ENCODE measurements at places on chromosomes 7 and 10. TPM values are rescaled to one million over a fixed set of nuclear protein-coding genes. Genes with fewer than 3 reads are reported as not detected.
A peak's percentile ranks its signal among the peaks of the same experiment; 100 is the strongest.

Gene SKIDA1
- total RNA-seq, result 0.56 TPM

Gene PRKCQ
- under 0.01 TPM for total RNA-seq

Gene CHRM2
- 144 TPM for total RNA-seq

- DNase-seq, result peak; percentile 32
- H3K27ac ChIP-seq, result no peak overlapping the region
- H3K36me3 ChIP-seq, result no peaks in the 10 kb centered on the region
These were observed 285.5 kb upstream of the IGFBP3 start for GRCh38 chr7:46206476-46207060.

DNA sequence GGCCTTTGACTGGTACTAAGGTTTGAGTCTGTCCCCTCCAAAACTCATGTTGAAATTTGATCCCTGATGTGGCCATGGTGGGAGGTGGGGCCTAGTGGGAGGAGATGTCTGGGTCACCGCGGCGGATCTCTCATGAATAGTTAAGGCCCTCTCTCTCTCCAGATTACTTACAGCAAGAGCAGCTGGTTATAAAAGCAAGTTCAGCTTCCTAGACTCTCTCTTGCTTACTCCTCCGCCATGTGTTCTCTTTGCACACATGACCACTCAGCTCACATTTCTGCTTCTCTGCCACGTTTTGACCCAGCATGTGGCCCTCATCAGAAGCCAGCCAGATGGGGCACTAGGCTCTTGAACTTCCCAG lies 29.9 kb upstream of the ZMIZ1 start:
- no peaks in the 10 kb centered on the region for H3K4me1 ChIP-seq
- DNase-seq, result peak; percentile 32
- no peak overlapping the region for H3K4me3 ChIP-seq

Gene RAPGEF5
- 0.28 TPM for total RNA-seq

GRCh38 chr7:539731-540411 lies 20.2 kb upstream of the PDGFA start:
- no peaks in the 10 kb centered on the region for H3K36me3 ChIP-seq
- peak overlapping the region; percentile 36 for H3K27ac ChIP-seq
- DNase-seq, result peak; percentile 49
- H3K4me3 ChIP-seq, result no peak overlapping the region

Gene IQUB
- total RNA-seq, result 0.18 TPM

DNA sequence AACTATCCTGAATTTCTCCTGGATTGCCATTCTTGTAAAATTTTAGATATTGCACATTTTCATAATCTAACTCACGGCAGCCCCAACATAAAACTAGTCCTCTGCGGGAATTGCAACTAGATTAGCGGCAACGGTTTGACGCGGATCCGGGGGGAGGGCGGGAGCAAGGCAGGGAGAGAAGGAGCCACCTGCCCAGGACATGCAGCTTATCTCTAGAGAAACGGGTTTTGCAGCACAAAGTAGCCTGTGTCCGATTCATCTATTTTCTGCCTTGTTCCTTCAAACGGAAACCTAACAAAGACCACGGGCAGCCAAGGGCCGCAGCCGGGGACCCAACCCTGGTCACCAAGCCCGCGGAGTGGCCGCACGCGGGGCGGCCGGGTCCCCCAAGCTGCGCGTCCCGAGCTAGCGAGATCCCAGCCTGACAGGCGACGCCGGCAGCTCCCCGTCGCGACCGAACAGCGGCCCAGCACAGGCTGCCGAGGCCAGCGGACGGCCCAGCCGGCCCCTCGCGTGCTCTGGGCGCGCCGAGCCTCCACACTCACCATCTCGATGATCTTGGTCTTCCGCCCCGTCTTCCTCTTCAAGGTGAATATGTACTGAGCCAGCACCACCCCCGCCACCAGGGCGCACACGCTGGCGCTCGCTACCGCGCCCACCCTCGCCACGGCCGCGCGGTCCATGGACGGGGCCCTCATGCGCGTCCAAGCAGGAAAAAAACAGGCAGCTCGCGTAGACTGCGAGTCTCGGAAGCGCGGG lies at the start of gene NT5C3A:
Gene NT5C3A, minus strand, starts transcription at position 754 of the 759 bp plus-strand sequence. Its CDS starts 71 bp downstream, at position 683.
- H3K36me3 ChIP-seq, result no peaks in the 10 kb centered on the region
- peak within 1 kb of the TSS; percentile 72 for H3K4me3 ChIP-seq
- DNase-seq, result no peak

- DNase-seq, result no peak
- H3K4me3 ChIP-seq, result no peak overlapping the region
- H3K36me3 ChIP-seq, result no peaks in the 10 kb centered on the region
- H3K4me1 ChIP-seq, result no peaks in the 10 kb centered on the region
- H3K27me3 ChIP-seq, result no peaks in the 10 kb centered on the region
These were observed 230.5 kb downstream of the TCF7L2 start for GRCh38 chr10:113180401-113181154.

Gene HMX3
- total RNA-seq, result not detected

- H3K4me1 ChIP-seq, result peaks cover 30% of the 10 kb centered on the region
- DNase-seq, result peak; percentile 29
- peak overlapping the region; percentile 72 for H3K27ac ChIP-seq
- no peak overlapping the region for H3K4me3 ChIP-seq
- H3K36me3 ChIP-seq, result peaks cover 32% of the 10 kb centered on the region
These were observed 30.4 kb upstream of the PPIF start for GRCh38 chr10:79316671-79317431.

Gene SEMA3E
- total RNA-seq, result 1.1 TPM

DNA sequence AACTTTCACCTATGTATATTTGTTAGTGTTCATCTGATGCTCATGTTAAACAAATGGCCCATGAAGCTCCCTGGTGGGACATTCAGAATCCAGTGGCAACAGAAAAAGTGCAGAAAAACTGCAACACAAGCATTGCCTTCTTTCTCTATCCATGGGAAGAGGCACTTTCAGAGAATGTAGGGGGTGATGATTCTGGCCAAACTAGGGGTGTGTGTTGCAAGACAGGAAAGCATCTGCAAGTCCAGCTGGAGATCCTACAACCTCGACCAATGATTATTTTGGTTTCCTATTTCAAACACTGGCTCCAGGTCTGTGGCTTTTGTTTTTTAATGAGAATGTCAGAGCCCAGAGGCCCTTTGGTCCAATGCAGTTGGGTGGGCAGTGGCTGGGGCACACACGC lies 198.7 kb downstream of the CXCL12 start:
- DNase-seq, result peak; percentile 83
- H3K4me1 ChIP-seq, result peaks cover 4% of the 10 kb centered on the region
- no peaks in the 10 kb centered on the region for H3K36me3 ChIP-seq

GRCh38 chr10:124564881-124565280 lies 103.3 kb downstream of the LHPP start:
- no peaks in the 10 kb centered on the region for H3K4me1 ChIP-seq
- no peak for DNase-seq
- H3K27me3 ChIP-seq, result peaks cover 18% of the 10 kb centered on the region
- no peaks in the 10 kb centered on the region for H3K36me3 ChIP-seq
- no peak overlapping the region for H3K4me3 ChIP-seq

GRCh38 chr10:74071157-74071556 lies 73.2 kb downstream of the VCL start:
- peaks cover 30% of the 10 kb centered on the region for H3K36me3 ChIP-seq
- H3K4me3 ChIP-seq, result no peak overlapping the region
- H3K4me1 ChIP-seq, result peaks cover 18% of the 10 kb centered on the region
- no peaks in the 10 kb centered on the region for H3K27me3 ChIP-seq
- H3K27ac ChIP-seq, result no peak overlapping the region
- peak; percentile 92 for DNase-seq

- H3K4me1 ChIP-seq, result peaks cover 3% of the 10 kb centered on the region
- H3K27ac ChIP-seq, result no peak overlapping the region
- DNase-seq, result no peak
- H3K27me3 ChIP-seq, result no peaks in the 10 kb centered on the region
- no peaks in the 10 kb centered on the region for H3K36me3 ChIP-seq
- no peak overlapping the region for H3K4me3 ChIP-seq
These were observed 88.1 kb upstream of the NRP1 start for GRCh38 chr10:33422471-33423153.

DNA sequence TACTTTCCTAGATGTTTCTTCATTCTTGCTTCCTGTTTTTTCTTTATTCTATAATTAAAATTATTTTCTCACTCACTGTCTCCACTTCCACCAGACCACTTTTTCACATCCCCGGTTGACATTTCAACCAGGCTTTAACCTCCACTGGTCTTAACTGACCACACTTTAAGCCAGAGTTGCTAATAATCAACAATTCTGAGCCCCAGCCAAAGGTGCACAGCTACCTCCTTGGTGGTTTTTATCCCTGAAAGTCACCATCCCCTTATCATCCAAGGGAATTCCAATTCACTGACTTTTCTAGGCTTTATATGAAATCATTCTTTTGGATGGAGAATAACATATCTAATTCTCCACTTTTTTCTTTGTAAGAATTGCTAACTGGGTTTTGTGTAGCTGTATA lies 138.9 kb downstream of the FRMD4A start:
- no peak overlapping the region for H3K4me3 ChIP-seq
- no peak overlapping the region for H3K27ac ChIP-seq
- no peak for DNase-seq
- H3K27me3 ChIP-seq, result peaks cover 28% of the 10 kb centered on the region
- H3K4me1 ChIP-seq, result no peaks in the 10 kb centered on the region
- no peaks in the 10 kb centered on the region for H3K36me3 ChIP-seq

Gene PKD2L1
- not detected for total RNA-seq

- H3K27ac ChIP-seq, result no peak overlapping the region
- H3K4me3 ChIP-seq, result no peak overlapping the region
- H3K4me1 ChIP-seq, result no peaks in the 10 kb centered on the region
- no peak for DNase-seq
- no peaks in the 10 kb centered on the region for H3K27me3 ChIP-seq
These were observed 502.8 kb downstream of the SORCS1 start for GRCh38 chr10:106661767-106662140.

- no peaks in the 10 kb centered on the region for H3K36me3 ChIP-seq
- peaks cover 8% of the 10 kb centered on the region for H3K27me3 ChIP-seq
- no peak for DNase-seq
- no peak overlapping the region for H3K27ac ChIP-seq
- H3K4me1 ChIP-seq, result no peaks in the 10 kb centered on the region
These were observed 58.6 kb downstream of the ASAH2B start for GRCh38 chr10:50798297-50798696.

GRCh38 chr7:130095812-130096211 lies 25.5 kb downstream of the KLHDC10 start:
- peak; percentile 80 for DNase-seq
- H3K4me1 ChIP-seq, result 0 out of 2 replicates have a peak, but pooled peaks cover 1% of the 10 kb centered on the region
- H3K27me3 ChIP-seq, result no peaks in the 10 kb centered on the region
- H3K27ac ChIP-seq, result no peak overlapping the region
- H3K4me3 ChIP-seq, result no peak overlapping the region
- H3K36me3 ChIP-seq, result peaks cover 2% of the 10 kb centered on the region

DNA sequence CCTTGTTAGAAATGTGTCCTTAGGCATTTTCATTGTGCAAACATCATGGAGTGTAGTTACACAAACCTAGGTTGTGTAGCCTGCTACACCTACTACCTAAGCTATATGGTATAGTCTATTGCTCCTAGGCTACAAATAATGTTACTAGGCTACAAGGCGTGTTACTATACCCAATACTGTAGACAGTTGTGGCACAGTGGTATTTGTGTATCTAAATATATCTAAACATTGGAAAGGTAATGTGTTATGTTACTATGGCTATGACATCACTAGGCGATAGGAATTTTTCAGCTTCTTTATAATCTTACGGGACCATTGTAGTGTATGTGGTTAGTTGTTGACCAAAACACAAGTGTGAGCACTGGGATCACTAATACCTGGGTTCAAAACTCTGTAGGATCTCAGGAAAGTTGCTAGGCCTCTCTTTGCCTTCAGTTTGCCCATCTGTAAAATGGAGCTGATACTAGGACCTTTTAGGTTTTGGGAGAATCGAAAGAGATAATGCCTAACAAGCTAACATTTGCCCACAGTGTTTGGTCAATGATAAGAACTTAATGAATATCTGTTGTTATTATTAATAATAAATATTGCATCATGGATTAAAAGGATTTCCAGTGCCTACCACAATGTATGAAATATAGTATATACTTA lies 2.7 kb downstream of the BICC1 start:
- no peaks in the 10 kb centered on the region for H3K27me3 ChIP-seq
- H3K36me3 ChIP-seq, result no peaks in the 10 kb centered on the region
- no peak for DNase-seq
- peaks cover 12% of the 10 kb centered on the region for H3K4me1 ChIP-seq

DNA sequence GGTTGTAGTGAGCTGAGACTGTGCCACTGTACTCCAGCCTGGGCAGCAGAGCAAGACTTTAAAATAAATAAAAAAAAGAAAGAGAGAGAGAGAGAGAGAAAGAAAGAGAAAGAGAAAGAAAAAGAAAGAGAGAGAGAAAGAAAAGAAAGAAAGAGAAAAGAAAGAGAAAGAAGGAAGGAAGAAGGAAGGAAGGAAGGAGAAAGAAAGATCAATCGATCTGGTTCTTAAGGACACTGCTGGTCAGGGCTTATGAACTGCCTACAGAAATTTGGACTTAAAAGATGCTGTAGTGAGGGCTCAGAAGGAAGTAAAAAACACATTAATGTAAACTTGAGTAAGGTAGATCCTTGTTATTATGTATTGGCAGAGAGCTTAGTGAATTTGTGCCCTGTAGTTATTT lies 62.4 kb downstream of the COPG2 start:
- no peaks in the 10 kb centered on the region for H3K4me1 ChIP-seq
- H3K27ac ChIP-seq, result no peak overlapping the region
- H3K4me3 ChIP-seq, result no peak overlapping the region
- no peak for DNase-seq
- peaks cover 5% of the 10 kb centered on the region for H3K36me3 ChIP-seq

DNA sequence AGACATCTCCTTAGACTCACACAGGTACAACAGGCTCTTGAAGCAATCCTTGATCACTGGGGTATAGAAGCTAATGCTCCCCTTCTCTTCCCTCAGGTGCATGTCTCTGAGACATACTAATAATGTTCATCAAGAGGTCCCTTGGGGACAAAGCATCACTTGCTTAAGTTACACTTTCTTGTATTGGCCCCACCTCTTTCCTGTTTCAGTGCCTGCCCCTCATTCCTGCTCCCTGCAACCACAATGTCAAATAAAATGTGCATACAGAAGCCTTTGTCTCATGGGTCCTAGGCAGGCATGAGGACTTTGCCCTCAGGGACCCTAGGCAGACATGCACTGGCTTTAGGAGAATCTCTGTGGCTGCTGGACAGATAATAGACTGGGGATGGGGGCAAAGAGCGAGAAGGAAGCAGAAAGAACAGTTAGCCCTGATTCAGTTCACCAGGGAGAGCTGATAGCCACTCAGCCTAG lies 175.0 kb upstream of the NPY start:
- H3K27ac ChIP-seq, result no peak overlapping the region
- no peak overlapping the region for H3K4me3 ChIP-seq
- no peaks in the 10 kb centered on the region for H3K4me1 ChIP-seq

DNA sequence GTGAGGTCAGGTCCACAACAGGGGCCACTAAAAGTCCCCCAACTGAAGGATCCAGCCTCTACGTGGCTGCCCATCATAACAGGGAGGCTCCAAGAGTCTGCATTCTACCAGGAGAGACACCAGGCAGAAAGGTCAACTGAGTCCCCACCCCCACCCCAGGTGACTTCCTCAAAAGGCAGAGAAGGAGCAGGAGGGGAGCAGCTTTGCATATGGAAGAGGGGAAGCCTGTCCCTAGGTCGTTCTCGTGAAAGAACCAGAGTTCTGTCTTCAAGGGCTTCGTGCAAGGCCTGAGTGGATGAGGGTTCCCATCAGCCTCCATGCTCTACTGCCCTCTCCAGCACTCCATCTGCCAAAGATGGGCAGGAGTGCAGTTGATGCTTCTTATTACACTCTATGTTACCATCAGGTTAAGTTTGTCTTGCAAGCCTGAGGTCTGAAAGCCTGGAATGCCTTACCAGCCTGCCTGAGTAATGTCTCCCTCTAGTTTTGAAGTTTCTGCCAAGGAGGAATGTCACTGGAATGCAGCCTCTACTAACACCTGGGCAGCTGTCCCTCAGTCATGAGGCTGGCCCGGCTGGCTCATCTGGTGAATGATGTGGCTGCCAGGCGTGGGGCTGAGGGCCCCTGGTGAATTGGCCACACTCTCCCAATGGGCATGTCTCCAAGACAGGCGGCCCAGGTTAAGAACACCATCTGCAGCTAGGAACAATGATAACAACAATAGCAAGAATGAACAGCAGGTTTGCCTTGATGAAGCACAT lies 54.3 kb upstream of the SMNDC1 start:
- no peak overlapping the region for H3K27ac ChIP-seq
- no peaks in the 10 kb centered on the region for H3K36me3 ChIP-seq
- no peak for DNase-seq
- H3K4me1 ChIP-seq, result peaks cover 32% of the 10 kb centered on the region

Data from IMR-90 (cell line).